Naive thymus-derived CD8-positive, alpha-beta T cell (primary cell): ENCODE measurements at places on chromosomes 3 and 15. TPM values are rescaled to one million over a fixed set of nuclear protein-coding genes. Genes with fewer than 3 reads are reported as not detected.

The TRH gene
- not detected for polyA plus RNA-seq

The TUSC7 gene
- not detected for polyA plus RNA-seq

The RPL29 gene
- polyA plus RNA-seq = 1,693 TPM

The SEC62 gene
- 225 TPM for polyA plus RNA-seq

The CLDN16 gene
- not detected for polyA plus RNA-seq

The EPHA3 gene
- not detected for polyA plus RNA-seq

The AMT gene
- polyA plus RNA-seq = 1.9 TPM

The SI gene
- polyA plus RNA-seq = not detected

The XYLB gene
- polyA plus RNA-seq = 0.29 TPM

The MCTP2 gene
- polyA plus RNA-seq = 2.6 TPM

The EPM2AIP1 gene
- 6.1 TPM for polyA plus RNA-seq

The ACTRT3 gene
- 0.13 TPM for polyA plus RNA-seq

The GP9 gene
- not detected for polyA plus RNA-seq

The SCAANT1 gene
- polyA plus RNA-seq = not detected

The MYL3 gene
- polyA plus RNA-seq = not detected

The ZDHHC23 gene
- 1.4 TPM for polyA plus RNA-seq

The DNASE1L3 gene
- not detected for polyA plus RNA-seq

The THBS1 gene
- 0.02 TPM for polyA plus RNA-seq

The RBPMS2 gene
- not detected for polyA plus RNA-seq

The DGKG gene
- polyA plus RNA-seq = not detected

The ZNF609 gene
- polyA plus RNA-seq = 13.5 TPM

The CILP gene
- not detected for polyA plus RNA-seq

The ALPK3 gene
- polyA plus RNA-seq = not detected

The SERF2 gene
- polyA plus RNA-seq = 2,207 TPM

The LCTL gene
- not detected for polyA plus RNA-seq

The PLS1 gene
- 3.6 TPM for polyA plus RNA-seq

The TMEM87A gene
- 54.0 TPM for polyA plus RNA-seq
